ENCODE measurements at places on chromosomes 3 and 15.

DNA sequence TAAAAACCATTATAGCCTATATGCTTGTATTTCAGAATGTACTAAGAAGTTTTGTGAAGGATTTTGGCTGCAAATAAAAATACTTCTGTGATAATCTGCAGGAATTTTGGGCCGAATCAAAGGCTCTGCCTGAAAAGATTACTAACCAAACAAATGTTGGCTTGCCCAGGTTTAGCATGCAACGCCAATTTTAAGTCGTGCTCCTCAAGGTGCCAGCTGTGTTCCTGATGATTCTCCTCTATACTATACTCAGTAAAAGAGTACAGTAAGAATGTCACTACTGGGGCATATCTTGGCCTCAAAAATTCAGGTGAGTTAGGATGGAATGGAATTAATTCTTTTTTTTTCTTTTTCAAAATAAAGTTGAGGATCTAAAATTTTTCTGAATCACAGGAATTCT, 150.8 kb upstream of the TSPAN3 start:
- DNase-seq, result no peak

GRCh38 chr15:56047354-56047753, 53.9 kb upstream of the NEDD4 start:
- DNase-seq, result no peak

- DNase-seq, result no peak
These were observed 45.3 kb upstream of the RYK start for GRCh38 chr3:134295930-134296329.

GRCh38 chr3:51966016-51966415, 1.2 kb downstream of the PCBP4 start:
- DNase-seq, result no peak

DNA sequence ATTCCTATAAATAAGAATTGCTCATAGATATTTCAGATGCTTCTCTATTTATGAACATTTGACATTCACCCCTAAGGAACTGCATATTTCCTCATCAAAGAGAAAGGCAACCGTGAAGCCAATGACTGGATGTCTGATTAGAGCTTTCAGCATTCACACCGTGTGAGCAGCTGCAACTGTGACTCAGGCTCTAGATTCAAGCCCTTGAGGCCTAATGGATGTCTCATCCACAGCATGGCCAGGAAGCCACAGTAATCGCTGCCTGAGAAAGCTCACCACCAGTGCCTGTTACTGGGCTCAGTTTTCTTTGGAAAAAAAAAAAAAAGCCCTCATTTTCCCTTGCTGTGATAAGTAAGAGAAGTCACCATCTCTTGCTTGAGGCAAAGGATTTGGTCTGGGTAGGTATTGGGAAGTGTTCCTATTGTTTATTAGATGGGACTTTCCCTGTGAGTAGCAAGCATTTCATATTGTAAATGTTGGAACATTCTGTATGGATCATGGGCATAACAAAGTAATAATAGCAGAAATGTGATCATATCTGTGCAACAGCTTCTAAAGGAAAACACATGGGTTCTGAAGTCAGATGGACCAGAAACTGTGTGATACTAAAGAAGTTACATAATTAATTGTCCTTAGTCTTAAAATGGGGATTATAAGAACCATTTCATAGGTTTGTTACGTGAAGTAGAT, 783.7 kb downstream of the AGBL1 start:
- DNase-seq, result no peak

- DNase-seq, result no peak
These were observed 92.0 kb upstream of the RNU6-1 start for GRCh38 chr15:67931861-67932260.

- DNase-seq, result no peak
These were observed 5.0 kb downstream of the ISLR start for GRCh38 chr15:74178326-74179100.

DNA sequence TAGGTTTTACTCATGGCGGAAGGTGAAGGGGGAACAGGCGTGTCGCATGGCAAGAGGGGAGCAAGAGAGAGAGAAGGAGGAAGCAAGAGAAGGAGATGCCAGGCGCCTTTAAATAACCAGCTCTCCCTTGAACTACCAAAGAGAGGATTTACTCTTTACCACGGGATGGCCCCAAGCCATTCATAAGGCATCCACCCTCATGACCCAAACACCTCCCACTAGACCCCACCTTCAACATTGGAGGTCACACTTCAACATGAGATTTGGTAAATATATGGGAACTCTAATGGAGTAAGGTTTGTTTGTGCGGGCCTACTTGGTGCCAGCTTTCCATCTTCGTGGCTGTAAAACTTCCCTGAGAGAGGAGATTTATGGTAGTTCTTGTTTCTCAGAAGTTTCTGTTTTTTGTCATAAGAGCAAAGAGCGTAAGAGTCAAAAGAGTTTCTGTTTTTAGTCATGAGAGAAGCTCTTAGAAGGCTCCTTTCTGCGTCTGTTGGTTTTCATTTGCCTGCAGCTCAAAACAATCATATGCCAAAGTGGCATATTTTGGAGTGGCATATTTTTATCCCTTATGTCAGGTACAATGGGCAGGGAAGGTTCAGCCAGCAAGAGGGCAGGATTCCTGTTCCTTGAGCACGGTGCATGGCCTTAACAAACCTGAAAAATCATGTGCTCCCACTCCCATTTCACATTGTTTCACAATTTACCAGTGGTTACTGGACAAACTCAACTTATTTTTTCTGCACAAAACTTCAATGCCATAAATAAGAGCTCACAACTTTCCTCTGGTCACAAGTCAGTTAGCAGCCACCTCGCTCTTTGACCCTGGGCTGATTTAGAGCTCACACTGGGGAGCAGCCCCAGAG, 12.5 kb downstream of the PML start:
- DNase-seq, result no peak

- DNase-seq, result no peak
These were observed 29.4 kb upstream of the EIF4A2 start for GRCh38 chr3:186754006-186754405.

GRCh38 chr3:55718521-55718921, 231.4 kb upstream of the WNT5A start:
- no peak for DNase-seq

- DNase-seq, result no peak
These were observed 3.0 kb downstream of the MEIS2 start for GRCh38 chr15:37097144-37097919.

DNA sequence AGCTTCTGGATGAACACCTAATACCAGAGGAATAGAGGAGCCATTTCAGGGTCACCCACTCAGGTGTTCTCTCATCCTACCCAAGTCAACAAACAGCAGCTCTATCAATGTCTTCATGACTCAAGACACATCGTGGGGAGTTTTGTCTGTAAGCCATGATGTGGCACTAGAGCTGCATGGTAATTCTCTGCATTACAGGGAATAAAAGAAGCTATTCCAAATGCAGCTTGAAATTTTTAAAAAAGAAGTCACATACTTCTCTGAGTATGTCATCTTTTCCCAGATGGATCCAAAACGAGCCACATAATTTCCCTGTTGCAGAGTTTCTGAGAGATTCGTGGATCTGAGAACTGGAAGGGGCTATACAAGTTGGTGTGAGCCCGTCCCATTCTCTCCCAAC, 6.1 kb upstream of the THSD4 start:
- no peak for DNase-seq

- no peak for DNase-seq
These were observed 18.6 kb upstream of the C15orf40 start for GRCh38 chr15:83030021-83030420.

GRCh38 chr15:83504365-83504764, 57.2 kb downstream of the SH3GL3 start:
- DNase-seq, result no peak

- no peak for DNase-seq
These were observed at the start of gene PRTG for GRCh38 chr15:55742927-55743728. Gene PRTG, minus strand, starts transcription at chr15:55743152. Its CDS starts 221 bp downstream, at chr15:55742931.

DNA sequence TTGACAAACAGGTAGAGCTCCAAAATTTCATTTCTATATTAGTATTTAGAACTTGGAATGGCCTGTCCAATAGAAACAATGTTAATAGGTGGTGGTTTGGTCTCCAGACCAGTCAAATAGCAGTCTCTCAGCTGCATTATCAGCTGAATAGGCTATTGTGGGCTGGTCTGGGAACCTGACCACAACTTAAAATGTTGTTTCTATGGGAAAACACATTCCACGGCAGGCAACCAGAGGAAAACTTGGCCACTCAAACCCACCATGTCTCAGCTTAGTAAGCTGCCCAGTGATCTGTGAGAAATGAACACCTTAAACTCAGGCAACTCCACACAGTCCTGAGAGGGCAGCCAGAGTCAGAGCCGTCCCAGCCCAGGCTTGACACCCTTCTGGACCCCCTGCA, 20.4 kb downstream of the FBN1 start:
- DNase-seq, result no peak

- DNase-seq, result no peak
These were observed 637 bp downstream of the CIP2A start for GRCh38 chr3:108588601-108589000.

GRCh38 chr15:53625260-53625659, 134.2 kb downstream of the WDR72 start:
- no peak for DNase-seq

DNA sequence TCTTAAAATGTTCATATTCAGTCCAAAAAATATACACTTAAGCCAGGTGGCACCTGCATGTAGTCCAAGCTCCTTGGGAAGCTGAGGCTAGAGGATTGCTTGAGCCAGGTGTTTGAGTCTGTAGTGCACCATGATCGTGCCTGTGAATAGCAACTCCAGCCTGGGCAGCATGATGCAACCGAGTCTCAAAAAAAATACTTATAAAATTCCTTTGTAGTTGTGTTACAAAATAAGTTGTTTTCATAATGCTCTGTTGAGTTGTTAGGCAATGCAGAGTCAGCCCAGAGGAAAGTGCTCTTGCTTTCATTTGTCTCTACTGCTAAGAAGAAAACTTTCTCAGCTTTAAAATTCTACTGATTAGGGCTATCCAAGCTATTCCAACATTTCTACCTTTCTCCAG, 442.8 kb upstream of the ARRDC4 start:
- DNase-seq, result no peak

DNA sequence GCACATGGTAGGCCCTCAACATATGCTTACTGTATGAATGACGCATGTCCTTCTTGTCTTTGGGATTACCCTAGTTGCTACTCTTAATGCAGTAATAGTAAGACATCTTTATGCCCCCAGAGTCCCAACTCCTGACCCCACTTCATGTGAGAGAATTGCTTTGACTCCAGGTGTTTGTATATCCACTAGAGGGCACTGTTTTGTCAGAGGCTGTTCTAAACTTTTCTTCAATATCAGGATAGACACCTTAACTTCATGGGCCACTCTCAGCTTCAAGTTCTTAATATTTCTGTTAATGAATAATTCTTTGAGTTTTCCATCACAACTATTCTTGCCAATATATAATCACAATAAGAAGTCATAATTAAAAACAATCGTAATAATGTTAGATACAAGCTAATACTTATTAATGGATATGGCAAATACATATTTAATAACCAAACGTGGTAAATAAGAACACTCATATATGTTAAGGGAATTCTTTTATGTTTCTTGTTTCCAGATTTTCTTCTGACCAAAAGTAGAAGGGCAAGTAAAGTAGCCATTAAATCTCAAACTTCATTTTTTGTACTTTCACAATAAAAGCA, 337.2 kb upstream of the DNAJC19 start:
- DNase-seq, result no peak

GRCh38 chr3:111238885-111239284, 167.3 kb downstream of the NECTIN3 start:
- DNase-seq, result no peak

DNA sequence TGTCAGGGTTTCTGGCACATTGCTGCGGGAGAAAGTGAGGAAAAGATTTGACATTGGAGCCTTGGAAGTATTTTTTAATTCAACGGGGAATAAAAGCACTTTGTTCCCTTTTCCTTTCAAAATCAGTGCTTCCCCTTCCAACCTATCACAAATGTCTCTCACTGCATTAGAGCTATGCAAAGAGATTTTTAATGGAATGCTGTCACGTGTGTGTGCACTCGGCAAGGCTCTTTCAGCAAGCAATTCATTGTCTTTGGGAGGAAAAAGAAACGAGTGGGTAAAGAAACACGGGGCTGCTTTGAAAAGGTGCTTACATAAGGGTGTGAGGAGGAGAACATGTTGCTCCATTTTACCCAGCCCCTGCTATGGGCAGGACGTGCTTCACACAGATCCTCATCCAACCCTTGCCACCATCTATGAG, 490.4 kb upstream of the PROK2 start:
- DNase-seq, result no peak

- no peak for DNase-seq
These were observed 175.1 kb downstream of the PTPRG start for GRCh38 chr3:61736506-61736905.

DNA sequence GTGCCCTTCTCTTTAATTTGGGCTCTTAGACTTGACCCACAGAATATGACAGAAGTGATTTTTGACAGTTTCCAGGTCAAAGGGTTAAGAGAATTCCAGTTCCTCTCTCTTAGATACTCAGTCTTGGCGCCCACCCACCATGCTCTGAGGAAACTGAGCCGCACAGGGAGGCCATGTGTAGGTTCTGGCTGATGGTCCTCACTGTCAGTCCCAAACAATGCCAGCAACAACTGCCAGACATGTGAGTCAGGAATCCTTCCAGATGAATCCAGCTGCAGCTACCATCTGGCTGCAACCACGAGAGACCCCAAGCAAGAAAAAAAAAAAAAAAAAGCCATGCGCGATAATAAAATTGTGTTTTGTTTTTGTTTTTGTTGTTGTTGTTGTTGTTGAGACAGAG, 326.6 kb downstream of the MAGI1 start:
- DNase-seq, result no peak

GRCh38 chr15:50059883-50060282, 59.1 kb downstream of the ATP8B4 start:
- no peak for DNase-seq

- DNase-seq, result no peak
These were observed 26.3 kb downstream of the FBXO22 start for GRCh38 chr15:75929799-75930565.
